IMR-90 (cell line): ENCODE measurements at places on chromosomes 16 and 17. TPM values are rescaled to one million over a fixed set of nuclear protein-coding genes. Genes with fewer than 3 reads are reported as not detected.
A peak's percentile ranks its signal among the peaks of the same experiment; 100 is the strongest.

CD300C gene
- total RNA-seq: not detected in 2 replicates

GPR142 gene
- not detected in 2 replicates for total RNA-seq

GRCh38 chr17:74289688-74290087, 15.7 kb downstream of the DNAI2 start:
- no peak overlapping the region for H3K27ac ChIP-seq
- H3K36me3 ChIP-seq: no peaks in the 10 kb centered on the region
- no peak for DNase-seq
- no peaks in the 10 kb centered on the region for H3K27me3 ChIP-seq
- no peak overlapping the region for H3K4me3 ChIP-seq

DNA sequence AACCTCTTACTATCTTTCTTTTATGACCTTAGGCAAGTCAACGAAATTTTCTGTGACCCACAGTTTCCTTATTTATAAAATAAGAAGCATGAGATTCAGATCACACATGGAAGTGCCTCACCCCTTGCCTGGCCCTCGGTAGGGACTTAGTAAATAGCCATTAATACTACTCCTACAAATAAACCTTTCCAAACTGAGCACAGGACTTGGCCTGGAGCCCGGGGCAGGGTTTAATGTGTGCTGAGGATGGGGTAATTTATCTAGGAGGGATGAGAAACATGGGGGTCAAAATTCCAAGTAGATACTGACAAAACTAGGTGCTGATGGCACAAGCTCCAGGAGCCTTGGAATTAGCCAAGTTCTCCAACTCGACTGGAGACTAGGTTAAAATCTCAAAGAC, 35.0 kb downstream of the PITPNC1 start:
- no peaks in the 10 kb centered on the region for H3K36me3 ChIP-seq
- no peak overlapping the region for H3K27ac ChIP-seq
- no peaks in the 10 kb centered on the region for H3K27me3 ChIP-seq
- no peak overlapping the region for H3K4me3 ChIP-seq
- H3K4me1 ChIP-seq: peaks cover 2% of the 10 kb centered on the region; the same call in 1 of the 2 replicates
- no peak for DNase-seq

DNA sequence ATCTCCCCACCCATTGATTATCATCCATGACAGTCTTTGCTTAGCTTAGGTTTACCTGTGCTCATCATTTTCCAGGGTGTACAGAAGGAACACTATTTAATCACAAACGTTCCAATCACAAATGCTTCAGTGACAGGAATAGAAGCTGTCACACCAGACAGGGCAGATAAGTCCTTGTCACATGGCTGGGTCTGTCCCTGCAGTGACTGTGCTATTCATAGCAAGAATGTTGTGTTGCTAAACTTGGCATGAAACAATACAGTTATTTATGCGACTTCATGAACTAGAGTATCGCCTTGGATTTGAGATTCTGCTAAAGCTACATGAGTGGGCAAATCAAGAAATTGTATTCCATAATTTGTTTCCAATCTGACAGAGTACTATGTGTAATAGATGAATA, 108.4 kb downstream of the CDH13 start:
- H3K27ac ChIP-seq: no peak overlapping the region
- H3K27me3 ChIP-seq: no peaks in the 10 kb centered on the region
- H3K36me3 ChIP-seq: no peaks in the 10 kb centered on the region
- H3K4me1 ChIP-seq: no peaks in the 10 kb centered on the region

- no peaks in the 10 kb centered on the region for H3K36me3 ChIP-seq
- no peak overlapping the region for H3K27ac ChIP-seq
- DNase-seq: no peak
Observed at GRCh38 chr17:65290616-65291015, 153.4 kb downstream of the RGS9 start.

DNA sequence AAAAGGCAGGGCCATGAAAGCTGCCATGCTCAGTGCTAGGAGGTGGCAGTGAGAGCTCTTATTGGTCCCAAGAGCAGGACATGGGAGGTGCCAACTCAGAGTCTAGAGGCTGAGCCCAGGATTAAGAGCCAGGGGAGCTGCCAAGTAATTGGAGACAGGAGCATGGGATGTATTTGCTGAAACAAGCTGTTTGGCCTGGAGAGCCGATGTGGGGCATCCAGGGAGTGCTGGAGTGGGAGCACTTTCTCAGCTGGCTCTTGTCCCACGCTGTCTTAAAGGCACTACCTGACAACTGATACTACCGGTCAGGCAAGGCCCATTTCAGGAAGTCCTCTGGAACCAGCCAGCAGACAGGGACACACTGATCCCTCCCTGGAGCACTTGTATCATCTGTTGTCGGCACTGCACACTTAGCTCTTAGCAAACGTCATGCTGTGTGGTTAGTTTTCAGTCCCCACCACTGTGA, 19.3 kb downstream of the ANKFN1 start:
- H3K4me1 ChIP-seq: peaks cover 33% of the 10 kb centered on the region
- H3K27ac ChIP-seq: peak overlapping the region; percentile 30
- H3K4me3 ChIP-seq: no peak overlapping the region
- DNase-seq: no peak
- H3K36me3 ChIP-seq: no peaks in the 10 kb centered on the region

DNA sequence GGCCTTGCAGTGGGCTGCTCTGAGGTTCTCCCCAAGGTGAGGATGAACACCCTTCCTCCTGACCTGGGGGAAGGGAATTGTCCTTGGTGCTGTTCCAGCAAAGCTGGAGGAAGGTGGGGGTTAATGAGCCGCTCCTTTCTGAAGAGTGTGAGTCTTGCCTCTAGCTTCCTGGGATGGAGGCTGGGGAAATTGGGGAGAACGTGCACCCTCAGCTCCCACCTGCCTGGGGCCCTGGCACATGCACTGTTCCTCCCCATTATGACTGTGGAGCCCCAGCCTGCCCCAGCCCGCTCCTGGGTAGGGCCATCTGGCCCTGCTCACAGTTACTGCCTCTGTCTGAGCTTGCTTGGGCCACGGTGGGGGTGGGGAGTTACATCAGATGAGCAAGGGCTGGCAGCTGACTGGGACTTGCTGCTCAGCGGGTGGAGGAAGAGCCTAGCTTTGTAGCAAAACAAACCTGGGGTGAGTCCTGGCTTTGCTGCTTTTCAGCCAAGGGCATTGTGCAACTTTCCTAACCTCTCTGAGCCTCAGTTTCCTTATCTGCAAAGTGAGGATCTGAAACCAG, 11.1 kb downstream of the TNS4 start:
- no peak overlapping the region for H3K4me3 ChIP-seq
- peak; percentile 81 for DNase-seq
- no peaks in the 10 kb centered on the region for H3K36me3 ChIP-seq
- peaks cover 42% of the 10 kb centered on the region for H3K4me1 ChIP-seq
- H3K27ac ChIP-seq: peak overlapping the region; percentile 49
- H3K27me3 ChIP-seq: no peaks in the 10 kb centered on the region

GRCh38 chr17:40517286-40517662, 15.9 kb upstream of the TNS4 start:
- H3K27me3 ChIP-seq: no peaks in the 10 kb centered on the region
- no peak overlapping the region for H3K4me3 ChIP-seq
- DNase-seq: no peak
- no peak overlapping the region for H3K27ac ChIP-seq
- H3K36me3 ChIP-seq: no peaks in the 10 kb centered on the region
- H3K4me1 ChIP-seq: peaks cover 29% of the 10 kb centered on the region

- no peak for DNase-seq
- peaks cover 12% of the 10 kb centered on the region; the same call in 1 of the 2 replicates for H3K36me3 ChIP-seq
- H3K4me1 ChIP-seq: peaks cover 6% of the 10 kb centered on the region; the same call in 1 of the 2 replicates
- H3K27me3 ChIP-seq: no peaks in the 10 kb centered on the region
- peak overlapping the region; percentile 92 for H3K27ac ChIP-seq
Observed at GRCh38 chr16:30399435-30400186, 4.4 kb downstream of the ZNF48 start.

DNA sequence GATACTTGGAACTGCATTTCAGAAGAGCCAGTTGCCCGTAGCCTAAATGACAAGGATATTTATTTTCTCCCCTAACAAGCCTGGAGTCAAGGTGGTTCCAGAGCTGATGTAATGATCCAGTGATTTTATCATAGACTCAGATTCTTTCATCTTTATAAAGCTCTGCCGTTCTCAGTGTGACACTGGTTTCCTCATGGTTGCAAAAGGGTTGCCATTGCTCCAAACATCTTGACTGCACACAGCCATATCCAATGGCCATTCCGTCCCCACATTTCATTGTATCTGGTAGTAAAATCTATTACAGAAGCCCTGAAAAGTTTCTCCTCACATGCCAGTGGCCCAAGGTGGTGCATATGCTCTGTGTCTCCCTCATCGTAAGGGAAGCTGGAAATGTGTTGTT, 63.1 kb upstream of the SDK2 start:
- H3K27ac ChIP-seq: no peak overlapping the region
- H3K27me3 ChIP-seq: no peaks in the 10 kb centered on the region

TPSG1 gene
- not detected in 2 replicates for total RNA-seq

GRCh38 chr17:27860971-27861664, 32.0 kb downstream of the LYRM9 start:
- H3K4me1 ChIP-seq: no peaks in the 10 kb centered on the region
- peaks cover 18% of the 10 kb centered on the region for H3K27me3 ChIP-seq
- DNase-seq: no peak
- H3K27ac ChIP-seq: no peak overlapping the region
- H3K36me3 ChIP-seq: no peaks in the 10 kb centered on the region
